Stomach (tissue), 19 donors: ENCODE measurements at places on chromosomes 2 and 18. TPM values are rescaled to one million over a fixed set of nuclear protein-coding genes. Genes with fewer than 3 reads are reported as not detected.

- no peak for DNase-seq
Measured at GRCh38 chr2:127762846-127763245, 48.1 kb downstream of the WDR33 start.

DNA sequence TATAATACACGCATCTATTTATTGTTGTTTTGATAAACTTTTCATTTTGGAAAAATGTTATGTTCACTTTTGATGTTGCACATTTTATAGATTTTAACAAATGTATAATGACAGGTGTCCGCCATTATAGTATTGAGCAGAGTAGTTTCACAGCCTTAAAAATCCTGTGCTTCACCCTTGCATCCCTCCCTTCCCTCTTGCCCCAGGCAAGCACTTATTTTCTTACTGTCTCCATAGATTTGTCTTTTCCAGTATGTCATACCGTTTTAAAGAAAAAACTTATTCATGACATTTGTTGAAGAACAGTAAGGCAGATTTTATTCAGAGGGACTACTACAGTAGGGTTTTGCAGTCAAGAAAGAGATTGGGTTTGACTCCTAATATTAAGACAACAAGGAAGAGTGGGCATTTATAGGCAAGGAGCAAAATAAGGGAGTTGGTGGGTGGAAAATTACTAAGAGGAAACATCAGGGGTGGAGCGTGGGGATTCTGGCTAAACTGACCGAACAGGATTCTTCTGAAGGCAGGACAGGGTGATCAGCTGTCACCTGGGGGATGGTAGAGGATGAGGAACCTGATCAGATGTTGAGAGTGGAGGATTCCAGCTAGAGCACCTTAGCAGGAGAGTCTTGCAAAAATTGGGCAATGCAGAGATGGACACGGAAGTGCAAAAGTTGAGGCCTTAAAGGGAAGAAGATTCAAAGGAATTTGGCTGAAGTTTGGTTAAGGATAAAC lies 108.8 kb downstream of the NCK2 start:
- no peak for DNase-seq

GRCh38 chr18:5707586-5707985 lies 163.8 kb upstream of the EPB41L3 start:
- DNase-seq, result no peak

- no peak for DNase-seq
Measured at GRCh38 chr18:13725566-13726231, 659 bp downstream of the FAM210A start.

- peak; percentile 39 for DNase-seq
Measured at GRCh38 chr2:181685150-181685688, 4.9 kb upstream of the NEUROD1 start.

GRCh38 chr18:32919799-32920198 lies 147.0 kb upstream of the KLHL14 start:
- peak; percentile 28 for DNase-seq

GRCh38 chr2:8021921-8022320 lies 659.9 kb upstream of the ID2 start:
- DNase-seq, result no peak

GRCh38 chr2:73717251-73717606 lies 19.9 kb downstream of the TPRKB start:
- DNase-seq, result no peak

DNA sequence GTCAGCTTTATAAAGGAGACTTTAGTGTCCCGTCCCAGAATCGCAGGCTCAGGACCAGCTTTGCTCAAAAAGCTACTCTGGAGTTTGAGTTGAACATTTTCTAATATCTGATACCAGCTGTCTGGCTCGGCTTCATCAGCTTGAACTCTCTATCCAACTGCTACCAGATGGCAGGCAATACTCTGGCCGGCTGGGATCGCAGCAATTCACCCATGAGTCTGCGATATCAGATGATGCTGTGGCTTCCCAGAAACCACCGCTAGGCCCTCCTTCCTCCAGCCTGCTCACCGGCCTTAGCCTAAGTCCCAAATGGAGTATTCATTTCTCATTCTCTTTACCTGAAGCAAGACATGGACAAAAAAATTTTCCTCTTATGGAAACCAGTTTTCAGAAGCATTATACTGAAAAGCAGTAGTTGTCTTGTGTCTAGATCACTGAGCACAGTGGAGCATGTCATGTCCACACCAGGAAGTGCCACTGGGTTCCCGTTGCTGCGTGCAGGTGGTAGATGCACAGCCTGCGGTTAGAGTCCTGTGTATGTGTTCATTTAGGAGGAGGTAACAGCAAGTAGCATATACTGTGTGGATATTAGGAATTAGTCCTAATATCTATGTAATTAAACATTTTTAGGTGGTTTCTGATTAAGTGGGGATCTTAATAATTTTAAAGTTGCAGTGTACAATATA lies 162.0 kb upstream of the SOX11 start:
- no peak for DNase-seq

DNA sequence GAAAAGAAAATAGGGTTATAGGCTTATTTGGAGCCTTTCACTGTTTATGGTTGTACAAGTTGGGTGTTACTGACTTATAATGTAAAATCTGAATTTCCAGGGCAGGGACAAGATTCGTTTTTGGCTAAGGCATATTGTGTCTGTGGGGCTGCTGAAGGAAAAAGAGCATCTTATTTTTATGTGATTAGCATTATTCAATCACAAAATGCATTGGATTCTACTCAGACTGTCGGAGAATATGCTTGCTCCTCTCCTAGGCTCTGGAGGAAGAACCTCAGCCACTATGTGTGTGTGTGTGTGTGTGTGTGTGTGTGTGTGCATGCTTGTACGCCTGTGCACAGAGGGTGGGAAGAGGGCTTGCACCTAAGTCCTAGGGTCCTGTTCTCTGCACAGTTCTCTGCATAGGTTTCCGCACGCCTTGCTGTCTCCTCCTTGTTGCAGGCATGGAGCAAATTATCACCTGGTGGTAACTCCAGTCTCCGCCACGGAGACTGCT lies 44.3 kb downstream of the AGAP1 start:
- DNase-seq, result no peak

- DNase-seq, result no peak
Measured at GRCh38 chr2:187134306-187134705, 285.3 kb upstream of the ZSWIM2 start.

The GPBAR1 gene
- 4.8 TPM for total RNA-seq

The RAB17 gene
- total RNA-seq, result 16.3 TPM

The IL1RL1 gene
- 61.7 TPM for total RNA-seq

The CD8B2 gene
- not detected for total RNA-seq

The MYOM1 gene
- 4.1 TPM for total RNA-seq

The TXNL4A gene
- total RNA-seq, result 12.9 TPM
